Upper lobe of right lung (tissue), 1 donor: ENCODE measurements at places on chromosomes 12 and 14. TPM values are rescaled to one million over a fixed set of nuclear protein-coding genes. Genes with fewer than 3 reads are reported as not detected.

GRCh38 chr12:55703288-55703687 lies 4.4 kb downstream of the ITGA7 start:
- DNase-seq = no peak
- no peak overlapping the region for H3K4me3 ChIP-seq

DNA sequence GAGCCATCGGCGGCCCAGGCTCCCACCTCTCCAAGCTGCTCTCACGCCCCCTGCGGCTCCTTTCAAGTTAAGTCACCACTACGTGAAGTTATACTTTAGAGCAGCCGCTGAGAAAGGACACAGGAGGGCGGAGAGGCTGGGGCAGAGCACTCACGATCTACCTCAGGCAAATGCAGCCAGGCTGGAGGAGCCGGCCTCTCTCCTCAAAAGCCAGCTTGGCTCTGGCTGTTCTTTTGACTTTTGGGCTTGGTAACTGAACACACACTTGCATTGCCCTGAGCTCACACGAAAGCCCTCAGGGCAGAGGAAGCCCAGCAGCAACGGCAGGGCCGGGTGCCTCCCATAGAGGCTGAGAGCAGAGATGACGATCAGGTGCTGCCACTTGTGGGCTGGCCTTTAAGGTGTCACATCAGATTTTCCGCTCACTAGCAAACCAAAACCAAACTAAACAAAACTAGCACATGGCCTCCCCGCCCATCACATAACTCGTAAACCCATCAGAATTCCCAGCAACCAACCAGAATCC lies 75.2 kb downstream of the PITPNM2 start:
- H3K36me3 ChIP-seq = no peaks in the 10 kb centered on the region
- H3K4me1 ChIP-seq = peaks cover 17% of the 10 kb centered on the region
- H3K4me3 ChIP-seq = peak overlapping the region; percentile 10
- no peaks in the 10 kb centered on the region for H3K27me3 ChIP-seq
- peak overlapping the region; percentile 11 for H3K27ac ChIP-seq

The HVCN1 gene
- 21.3 TPM for total RNA-seq

DNA sequence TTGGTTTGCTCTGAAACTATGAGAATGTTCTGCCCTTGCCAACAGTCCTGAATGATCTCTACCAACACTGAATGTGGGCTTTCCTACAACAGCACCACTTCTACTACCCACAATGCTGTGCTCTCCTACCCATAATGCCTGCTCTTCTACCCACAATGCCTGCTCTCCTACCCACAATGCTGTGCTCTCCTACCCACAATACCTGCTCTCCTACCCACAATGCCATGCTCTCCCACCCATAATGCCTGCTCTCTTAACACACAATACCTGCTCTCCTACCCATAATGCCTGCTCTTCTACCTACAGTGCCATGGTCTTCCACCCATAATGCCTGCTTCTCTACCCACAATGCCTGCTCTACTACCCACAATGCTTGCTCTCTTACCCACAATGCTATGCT lies 92.3 kb downstream of the KCNK13 start:
- DNase-seq = no peak
- no peak overlapping the region for H3K4me3 ChIP-seq
- no peaks in the 10 kb centered on the region for H3K27me3 ChIP-seq

The TAS2R7 gene
- total RNA-seq = not detected

- H3K27ac ChIP-seq = no peak overlapping the region
- no peaks in the 10 kb centered on the region for H3K27me3 ChIP-seq
- no peak overlapping the region for H3K4me3 ChIP-seq
- no peaks in the 10 kb centered on the region for H3K4me1 ChIP-seq
- no peaks in the 10 kb centered on the region for H3K36me3 ChIP-seq
- DNase-seq = no peak
Observed at GRCh38 chr12:80313209-80313608, 130.8 kb upstream of the PTPRQ start.

The FAIM2 gene
- 1.2 TPM for total RNA-seq

The ARHGEF25 gene
- total RNA-seq = 16.3 TPM

GRCh38 chr12:94701711-94702110 lies 51.4 kb upstream of the TMCC3 start:
- no peak for DNase-seq
- H3K4me3 ChIP-seq = no peak overlapping the region
- H3K4me1 ChIP-seq = peaks cover 5% of the 10 kb centered on the region
- H3K27me3 ChIP-seq = no peaks in the 10 kb centered on the region
- H3K36me3 ChIP-seq = no peaks in the 10 kb centered on the region

DNA sequence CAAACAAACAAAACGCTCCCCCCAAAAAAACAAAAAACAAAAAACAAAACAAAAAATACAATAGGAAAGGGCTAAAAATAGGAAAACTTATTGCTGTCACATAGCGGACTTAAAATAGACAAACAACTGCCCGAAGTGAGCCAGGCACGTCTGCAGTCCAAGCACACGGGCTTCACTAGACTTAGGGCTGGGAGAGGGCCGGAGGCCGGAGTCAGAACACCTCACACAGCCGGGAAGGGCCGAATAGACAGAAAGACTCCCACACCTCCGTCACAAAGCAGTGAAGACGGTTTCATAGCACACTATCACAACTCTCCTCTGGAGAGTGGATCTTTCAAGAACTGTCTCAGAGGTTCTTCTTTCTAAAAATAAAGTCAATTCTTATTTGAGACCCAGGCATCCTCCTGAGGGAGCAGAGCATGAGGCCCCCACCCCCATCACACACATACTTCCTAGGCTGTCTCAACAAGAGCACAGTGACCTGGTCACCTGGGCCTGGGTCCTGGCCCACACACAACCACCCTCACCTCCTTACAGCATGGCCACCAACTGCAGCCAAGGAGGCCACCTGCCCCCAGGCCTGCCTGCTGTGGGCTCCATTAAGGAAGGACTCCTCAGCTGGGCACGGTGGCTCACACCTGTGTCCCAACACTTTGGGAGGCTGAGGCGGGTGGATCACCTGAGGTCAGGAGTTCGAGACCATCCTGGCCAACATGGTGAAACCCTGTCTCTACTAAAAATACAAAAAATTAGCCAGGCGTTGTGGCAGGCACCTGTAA lies 6.7 kb downstream of the BAG5 start:
- DNase-seq = no peak
- H3K36me3 ChIP-seq = peaks cover 36% of the 10 kb centered on the region
- H3K27me3 ChIP-seq = no peaks in the 10 kb centered on the region
- peaks cover 59% of the 10 kb centered on the region for H3K4me1 ChIP-seq
- H3K27ac ChIP-seq = no peak overlapping the region
- no peak overlapping the region for H3K4me3 ChIP-seq

DNA sequence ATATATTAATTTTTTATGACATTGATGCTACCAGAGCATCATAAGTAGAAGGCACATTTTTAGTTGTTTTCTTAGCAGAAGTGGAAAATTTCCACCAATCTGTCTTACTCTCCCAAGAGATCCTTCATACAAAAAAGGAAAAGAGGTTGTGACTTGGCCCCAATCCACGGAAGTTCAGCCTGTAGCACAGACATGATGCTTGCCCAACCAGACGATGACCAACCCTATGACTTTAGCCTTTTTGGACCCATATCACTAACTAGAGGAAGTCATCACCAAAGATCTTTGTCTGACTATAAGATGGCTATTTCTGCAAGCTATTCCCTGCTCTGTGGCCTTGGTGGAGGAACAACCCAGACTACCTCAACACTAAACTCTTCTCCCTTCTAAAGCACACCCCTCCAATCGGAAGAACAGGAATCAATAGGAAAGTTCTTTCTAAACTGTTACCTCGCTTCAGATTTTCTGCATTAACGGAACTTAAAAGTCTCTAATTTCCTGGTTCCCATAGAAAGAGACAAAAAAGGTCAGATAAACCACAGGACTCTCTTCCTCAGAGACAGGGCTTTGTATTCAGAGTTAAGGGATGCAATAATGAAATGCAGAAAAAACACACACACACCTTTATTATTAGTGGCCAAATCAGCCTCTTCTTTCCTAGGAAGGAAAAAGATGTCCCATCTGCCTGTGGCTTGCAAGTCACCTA lies 4.1 kb upstream of the RHOJ start:
- no peaks in the 10 kb centered on the region for H3K27me3 ChIP-seq
- no peak for DNase-seq
- no peaks in the 10 kb centered on the region for H3K36me3 ChIP-seq
- peaks cover 4% of the 10 kb centered on the region for H3K4me1 ChIP-seq
- H3K4me3 ChIP-seq = no peak overlapping the region

DNA sequence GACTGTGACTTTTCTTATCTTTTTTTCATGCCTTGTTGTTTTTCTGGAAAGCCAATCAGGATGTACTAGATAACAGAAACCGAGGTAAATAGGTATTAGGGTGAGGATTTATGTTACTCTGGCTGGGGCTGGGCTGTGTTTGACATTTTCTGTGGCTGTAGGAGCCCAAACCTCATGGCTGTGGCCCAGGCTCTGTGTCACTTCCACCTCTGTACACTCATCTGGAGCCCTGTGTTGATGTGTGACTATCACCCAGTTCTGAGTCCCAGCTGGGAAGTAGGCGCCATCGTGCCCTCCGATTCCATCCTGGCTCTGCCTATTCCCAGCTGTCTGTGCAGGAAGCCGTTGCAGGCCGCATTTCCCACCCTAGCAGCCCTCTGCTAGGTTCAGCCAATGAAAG lies 1.6 kb upstream of the HHIPL1 start:
- H3K4me1 ChIP-seq = peaks cover 4% of the 10 kb centered on the region
- peaks cover 10% of the 10 kb centered on the region for H3K27me3 ChIP-seq
- DNase-seq = no peak
- no peak overlapping the region for H3K4me3 ChIP-seq

DNA sequence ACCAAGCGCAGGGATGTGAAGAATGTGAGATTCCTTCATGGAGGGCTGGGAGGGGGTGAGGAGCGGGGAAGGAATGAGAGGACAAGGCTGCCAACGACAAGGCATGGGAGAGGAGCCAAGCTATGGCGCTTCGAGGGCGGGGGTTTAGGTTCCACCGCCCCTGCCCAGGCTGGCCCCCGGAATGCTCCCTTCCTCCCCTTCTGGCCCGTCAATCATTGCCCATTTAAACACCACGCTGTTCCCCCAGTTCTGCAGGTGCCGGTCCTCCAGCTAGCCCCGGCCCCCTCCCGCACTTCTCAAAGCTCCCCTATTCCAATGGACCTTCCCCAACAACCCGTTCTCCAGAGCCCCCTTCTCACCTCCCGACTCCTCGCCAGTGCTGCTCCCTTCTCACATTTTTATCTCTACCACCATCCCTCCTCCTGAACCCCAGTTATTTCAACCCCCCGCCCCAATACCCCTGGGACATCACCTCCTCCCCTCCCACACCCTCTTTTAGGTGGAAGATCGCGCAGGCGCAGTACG lies 428 bp downstream of the RNF41 start:
- peak; percentile 79 for DNase-seq
- H3K4me3 ChIP-seq = peak overlapping the region; percentile 75
- peak overlapping the region; percentile 96 for H3K27ac ChIP-seq
- peaks cover 39% of the 10 kb centered on the region for H3K4me1 ChIP-seq
- H3K27me3 ChIP-seq = no peaks in the 10 kb centered on the region

DNA sequence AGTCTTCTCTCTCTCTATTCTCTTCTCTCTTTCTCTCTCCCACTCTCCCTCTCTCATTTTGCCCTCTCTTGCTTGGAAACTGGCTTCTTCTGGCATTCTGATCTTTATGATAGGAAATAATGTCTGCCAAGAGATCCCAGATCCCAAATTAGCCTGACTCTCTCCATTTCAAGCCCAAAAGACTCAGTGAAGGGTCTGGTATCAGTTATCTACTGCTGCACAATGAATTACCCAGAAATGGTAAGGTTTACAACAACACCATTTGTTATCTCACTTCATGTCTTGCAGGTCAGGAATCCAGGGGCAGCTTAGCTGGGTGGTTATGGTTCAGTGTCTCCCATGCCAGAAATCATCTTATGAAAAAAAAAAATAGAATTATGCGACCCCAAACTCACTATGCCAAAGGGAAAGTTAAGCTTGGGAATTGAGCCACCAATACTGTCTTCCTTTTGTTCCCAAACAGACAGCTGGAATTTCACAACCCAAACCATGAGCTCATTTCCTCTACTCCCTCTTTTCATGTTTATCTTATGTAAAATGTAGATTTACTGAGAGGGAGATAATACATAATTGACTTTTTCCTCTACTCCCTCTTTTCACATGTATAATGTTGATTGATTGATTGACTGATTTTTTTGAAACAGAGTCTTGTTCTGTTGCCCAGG lies 67.8 kb upstream of the FICD start:
- peaks cover 6% of the 10 kb centered on the region for H3K27me3 ChIP-seq
- H3K4me1 ChIP-seq = peaks cover 22% of the 10 kb centered on the region
- no peak for DNase-seq
- no peak overlapping the region for H3K4me3 ChIP-seq

- H3K27me3 ChIP-seq = no peaks in the 10 kb centered on the region
- H3K27ac ChIP-seq = no peak overlapping the region
- no peaks in the 10 kb centered on the region for H3K4me1 ChIP-seq
- no peak for DNase-seq
- no peaks in the 10 kb centered on the region for H3K36me3 ChIP-seq
Observed at GRCh38 chr12:62458626-62459025, 8.0 kb upstream of the MON2 start.

DNA sequence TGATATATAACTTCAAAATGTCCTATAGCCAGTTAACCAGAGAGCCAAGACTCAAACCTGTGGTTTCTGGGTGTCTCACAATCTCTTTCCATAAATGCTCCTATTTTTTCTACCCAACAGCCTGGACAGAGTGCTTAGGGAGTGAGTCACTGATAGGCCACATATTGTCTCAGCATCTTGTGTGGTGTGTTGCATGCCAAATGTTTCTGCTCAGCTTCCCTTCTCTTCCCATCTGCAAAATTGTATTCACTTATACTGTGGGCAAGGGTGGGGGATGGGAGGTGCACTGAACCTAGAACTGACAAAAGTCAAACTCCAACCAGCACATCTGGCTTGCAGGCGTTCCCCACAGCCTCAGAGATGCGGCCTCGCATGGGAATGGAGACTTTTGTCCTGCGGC lies 123.3 kb downstream of the KCNA5 start:
- no peak overlapping the region for H3K4me3 ChIP-seq
- no peak overlapping the region for H3K27ac ChIP-seq
- DNase-seq = no peak
- no peaks in the 10 kb centered on the region for H3K36me3 ChIP-seq
- no peaks in the 10 kb centered on the region for H3K4me1 ChIP-seq

GRCh38 chr12:120229071-120229486 lies 28.2 kb upstream of the RPLP0 start:
- H3K36me3 ChIP-seq = no peaks in the 10 kb centered on the region
- no peak for DNase-seq
- H3K4me3 ChIP-seq = no peak overlapping the region
- peak overlapping the region; percentile 77 for H3K27ac ChIP-seq

- no peaks in the 10 kb centered on the region for H3K36me3 ChIP-seq
- H3K27ac ChIP-seq = no peak overlapping the region
- DNase-seq = no peak
Observed at GRCh38 chr12:102916252-102917025, 605 bp downstream of the PAH start.

The ISCA2 gene
- total RNA-seq = 21.4 TPM

The SIX4 gene
- total RNA-seq = 0.69 TPM

DNA sequence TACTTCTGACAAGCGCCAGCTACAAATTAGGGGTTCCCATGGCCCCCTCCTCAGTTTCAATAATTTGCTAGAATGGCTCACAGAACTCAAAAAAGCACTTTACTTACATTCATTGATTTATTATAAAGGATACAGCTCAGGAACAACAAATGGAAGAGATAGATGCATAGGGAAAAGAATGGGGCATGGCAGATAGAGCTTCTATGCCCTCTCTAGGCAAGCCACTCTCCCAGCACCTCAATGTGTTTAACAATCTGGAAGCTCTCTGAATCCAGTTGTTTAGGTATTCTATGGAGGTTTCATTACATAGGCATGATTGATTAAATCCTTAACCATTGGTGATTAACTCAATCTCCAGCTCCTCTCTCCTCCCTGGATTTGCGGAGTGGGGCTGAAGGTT lies 184.5 kb upstream of the DAAM1 start:
- H3K4me3 ChIP-seq = no peak overlapping the region
- DNase-seq = no peak
- H3K36me3 ChIP-seq = no peaks in the 10 kb centered on the region
- H3K4me1 ChIP-seq = no peaks in the 10 kb centered on the region
- no peak overlapping the region for H3K27ac ChIP-seq
